ENCODE measurements at places on chromosomes 12 and 14.

DNA sequence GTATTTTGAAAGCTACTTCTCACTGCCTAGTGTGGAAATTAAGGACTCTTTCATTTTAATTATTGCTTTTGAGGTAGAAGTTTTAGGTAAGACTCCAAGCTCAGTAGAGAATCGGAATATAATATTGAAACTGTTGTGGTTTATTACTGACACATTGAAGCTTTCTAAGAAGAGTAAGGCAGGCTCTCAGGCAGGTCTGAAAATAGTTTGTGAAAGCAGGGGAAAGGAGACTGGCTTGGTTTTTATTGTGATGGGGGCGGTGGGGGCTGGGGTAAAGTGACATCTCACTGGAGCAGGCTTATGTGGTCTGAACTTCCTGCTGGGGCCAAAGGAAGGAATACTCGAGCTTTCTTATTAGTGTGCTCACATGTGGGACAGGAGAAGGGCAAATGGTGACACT, 79.5 kb downstream of the OTOGL start:
- no peak for DNase-seq

GRCh38 chr12:15698377-15698871, 90.8 kb downstream of the EPS8 start:
- DNase-seq, result peak; percentile 22

GRCh38 chr12:14936224-14936861, 2.0 kb downstream of the ERP27 start:
- DNase-seq, result no peak

GRCh38 chr12:2268471-2269286, 215.9 kb downstream of the CACNA1C start:
- DNase-seq, result peak; percentile 95

- DNase-seq, result no peak
Measured at GRCh38 chr14:101222362-101223070, 319.0 kb upstream of the RTL1 start.

- DNase-seq, result peak; percentile 35
Measured at GRCh38 chr14:89899917-89900663, 54.4 kb downstream of the EFCAB11 start.

- DNase-seq, result no peak
Measured at GRCh38 chr14:83689265-83689664, 1840.7 kb upstream of the FLRT2 start.

- no peak for DNase-seq
Measured at GRCh38 chr12:131897276-131897675, 2.9 kb downstream of the ULK1 start.

DNA sequence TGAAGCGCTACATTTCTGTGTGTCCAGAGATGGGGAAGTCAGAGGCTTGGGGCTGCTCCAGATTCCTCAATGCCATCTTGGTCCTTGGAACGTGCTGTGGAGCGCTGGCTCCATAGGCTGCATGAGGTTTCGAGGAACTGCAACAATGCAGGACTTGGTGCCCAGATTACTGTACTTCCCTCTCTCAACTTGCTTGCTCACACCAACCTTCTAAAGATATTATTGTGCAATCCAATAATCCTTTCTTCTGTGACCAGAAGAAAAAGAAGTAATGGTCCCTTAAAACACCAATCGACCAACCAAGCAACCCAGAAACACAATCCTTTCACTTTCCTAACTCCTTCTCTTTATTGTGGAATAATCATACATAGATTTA, 3.7 kb downstream of the PRICKLE1 start:
- peak; percentile 34 for DNase-seq

DNA sequence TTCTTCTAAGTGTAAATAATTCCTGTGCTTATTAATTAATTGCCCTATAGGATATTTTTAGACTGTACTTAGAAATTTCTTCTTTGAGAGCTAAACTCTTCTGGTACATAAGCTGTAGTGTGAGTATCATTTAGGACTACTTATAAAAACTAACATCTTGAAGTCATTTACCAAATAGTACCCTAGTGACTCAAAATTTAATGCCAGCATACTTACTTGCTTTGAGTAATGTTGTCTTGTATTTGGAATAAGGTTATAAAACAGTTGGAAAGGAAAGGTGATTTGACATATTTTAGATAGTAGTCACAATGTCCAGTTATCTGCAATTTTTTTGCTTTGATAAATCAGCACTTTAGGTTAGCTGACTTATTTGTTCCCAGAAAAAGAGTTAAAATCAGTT, 39.1 kb downstream of the SPATA7 start:
- DNase-seq, result peak; percentile 40

DNA sequence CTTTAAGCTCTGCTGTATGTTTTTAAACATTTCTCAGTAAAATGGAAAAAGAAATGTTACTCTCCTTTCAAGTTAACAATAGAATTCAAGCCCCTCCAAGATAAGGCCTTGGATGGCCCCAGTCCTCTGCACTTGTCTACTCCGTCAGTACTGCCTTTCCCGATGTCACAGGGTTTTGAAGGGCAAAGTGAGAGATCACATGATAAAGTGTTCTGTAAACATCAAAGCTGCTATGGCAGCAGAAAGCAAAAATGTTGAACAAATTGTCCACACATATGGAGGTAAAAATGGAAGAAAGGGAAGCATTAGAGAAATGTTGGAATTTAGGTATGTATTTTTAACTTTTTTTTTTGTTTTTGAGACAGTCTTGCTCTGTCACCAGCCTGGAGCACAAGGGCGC, 33.5 kb upstream of the CDK2AP1 start:
- DNase-seq, result no peak

DNA sequence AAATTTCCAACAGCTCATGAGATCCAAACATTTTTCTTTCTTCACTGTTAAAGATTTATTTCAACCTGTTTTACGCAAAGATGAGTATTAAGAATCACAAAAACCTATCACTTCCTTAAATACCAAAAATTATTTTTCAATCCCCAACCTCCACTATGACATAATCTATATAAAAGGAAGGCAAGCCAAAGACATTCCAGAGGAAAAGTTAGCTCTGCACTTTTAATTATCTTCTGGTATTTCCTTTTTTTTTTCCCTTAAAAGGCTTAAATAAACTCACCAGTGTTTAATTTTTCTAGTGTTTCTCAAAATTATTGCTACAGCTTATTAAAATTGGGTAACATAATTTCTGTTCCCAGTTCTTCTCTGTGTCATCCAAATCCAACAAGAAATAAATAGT, 75.9 kb downstream of the BMP4 start:
- no peak for DNase-seq

DNA sequence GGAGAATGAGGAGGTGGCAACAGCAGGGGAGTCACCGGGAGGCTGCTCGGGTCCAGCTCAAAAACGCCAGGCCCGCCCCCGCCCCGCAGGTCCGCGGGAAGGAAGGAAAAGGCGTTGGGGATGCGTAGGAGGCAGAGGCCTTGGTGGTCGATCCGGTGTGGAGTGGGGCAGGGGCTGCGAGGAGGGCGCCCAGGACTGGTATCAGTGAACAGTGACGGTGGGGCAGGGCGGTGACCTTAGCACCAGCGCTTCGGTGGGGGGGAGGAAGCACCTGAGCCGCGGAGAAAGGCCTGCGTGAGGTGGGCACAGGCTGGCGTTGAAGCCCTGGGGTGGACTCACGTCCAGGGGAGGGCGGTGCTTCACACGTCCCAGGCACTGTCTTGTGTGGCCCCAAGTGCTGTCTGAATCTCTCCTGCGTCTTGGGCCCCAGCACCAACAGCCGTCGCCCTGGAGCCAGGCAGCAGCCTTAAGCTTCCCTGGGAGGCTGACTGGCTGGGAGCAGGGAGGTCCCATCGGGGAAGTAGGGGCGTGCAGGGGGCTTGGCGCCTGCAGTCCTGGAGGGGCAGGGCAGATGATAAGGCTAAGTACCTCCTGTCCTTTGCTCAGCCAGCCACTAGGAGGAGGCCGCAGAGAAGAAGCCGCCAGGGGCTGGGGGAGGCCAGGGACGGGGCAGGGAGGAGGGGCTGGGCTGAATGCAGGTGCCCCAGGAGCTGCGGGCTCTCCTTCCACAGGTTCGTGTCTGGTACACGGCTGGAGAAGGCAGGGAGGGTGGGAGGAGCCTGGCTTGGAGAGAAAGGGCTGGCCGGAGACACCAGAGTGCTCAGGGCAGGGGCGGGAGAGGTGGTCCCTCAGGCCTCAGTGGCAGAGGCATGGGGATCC, 26.5 kb downstream of the ZBTB42 start:
- peak; percentile 26 for DNase-seq

DNA sequence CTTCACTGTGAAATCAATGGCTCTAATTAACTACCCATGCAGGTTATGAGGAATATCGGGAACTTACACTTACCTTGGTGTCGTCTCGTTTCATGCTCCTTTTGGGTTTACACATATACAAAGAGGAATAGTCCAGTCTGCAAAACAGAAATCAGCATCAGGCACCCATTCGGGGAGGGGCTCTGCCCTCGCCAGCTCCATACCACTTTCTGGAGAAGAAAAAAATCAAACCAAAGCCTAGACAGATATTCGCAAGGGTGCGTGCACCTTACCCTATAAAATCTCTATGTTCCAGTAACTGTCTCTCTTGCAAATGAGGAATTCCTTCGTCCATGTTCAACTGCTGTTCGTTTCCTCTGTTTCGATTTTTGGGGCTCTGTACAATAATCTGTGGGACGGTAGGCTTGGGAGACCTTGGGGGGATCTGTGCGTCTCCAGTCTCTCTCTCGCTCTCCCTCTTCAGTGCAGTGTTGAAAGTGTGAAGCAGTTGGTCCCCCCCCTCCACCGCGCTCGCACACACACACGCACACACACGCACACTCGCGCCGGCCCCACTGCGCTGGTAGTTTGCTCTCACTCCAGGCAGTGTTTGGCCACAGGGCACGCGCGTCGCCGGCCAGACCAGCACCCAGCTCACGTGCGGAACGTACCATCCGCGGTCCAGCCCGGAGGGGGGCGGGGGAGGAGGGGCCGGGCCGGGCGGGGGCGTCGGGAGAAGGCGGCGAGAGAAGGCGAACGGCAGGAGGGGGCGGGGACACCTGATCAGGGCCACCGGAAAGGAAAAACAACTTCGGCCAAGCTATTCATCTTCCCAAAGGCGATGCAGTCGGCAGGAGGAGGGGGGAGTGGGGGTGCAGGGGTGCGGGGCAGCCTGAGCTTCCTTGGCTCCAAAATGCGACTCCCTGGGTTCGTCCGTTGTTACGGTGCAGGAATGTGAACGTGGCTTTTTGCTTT, at the start of gene BHLHE41:
Gene BHLHE41 (minus strand): TSS at position 592 of the 954 bp plus-strand sequence. CDS start 258 bp downstream, at position 334.
- DNase-seq, result peak; percentile 11

DNA sequence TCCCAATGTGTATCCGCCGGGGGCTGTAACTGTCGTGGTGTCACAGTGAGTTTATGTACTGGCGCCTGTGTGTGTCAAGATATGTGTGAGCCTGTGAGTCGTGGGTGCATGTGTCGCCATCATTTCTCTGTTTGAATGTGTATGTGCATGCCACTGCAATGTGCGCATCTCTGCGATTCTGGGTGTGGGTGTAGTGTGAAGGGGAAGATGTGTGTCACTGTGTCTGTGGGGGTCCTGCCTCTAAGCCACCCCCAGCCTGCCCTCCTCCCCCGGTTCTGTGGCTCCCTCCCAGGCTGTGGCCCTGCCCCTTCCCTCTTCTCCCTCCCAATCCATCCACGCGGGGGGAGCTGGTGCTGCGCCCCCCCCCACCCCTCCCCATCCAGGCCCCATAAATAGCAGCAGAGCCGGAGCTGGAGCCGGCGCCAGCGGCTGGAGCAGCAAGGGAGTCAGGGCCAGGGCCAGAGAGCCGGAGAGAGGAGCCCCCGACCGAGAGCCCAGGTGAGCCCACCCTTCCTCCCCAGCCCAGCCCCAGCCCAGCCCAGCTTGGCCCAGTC, at the start of gene CPNE6:
Gene CPNE6 (plus strand): TSS at position 419 of the 554 bp plus-strand sequence. CDS start 1,375 bp downstream, outside the sequence.
- DNase-seq, result no peak

- no peak for DNase-seq
Measured at GRCh38 chr12:129076441-129077320, 223.4 kb downstream of the GLT1D1 start.

DNA sequence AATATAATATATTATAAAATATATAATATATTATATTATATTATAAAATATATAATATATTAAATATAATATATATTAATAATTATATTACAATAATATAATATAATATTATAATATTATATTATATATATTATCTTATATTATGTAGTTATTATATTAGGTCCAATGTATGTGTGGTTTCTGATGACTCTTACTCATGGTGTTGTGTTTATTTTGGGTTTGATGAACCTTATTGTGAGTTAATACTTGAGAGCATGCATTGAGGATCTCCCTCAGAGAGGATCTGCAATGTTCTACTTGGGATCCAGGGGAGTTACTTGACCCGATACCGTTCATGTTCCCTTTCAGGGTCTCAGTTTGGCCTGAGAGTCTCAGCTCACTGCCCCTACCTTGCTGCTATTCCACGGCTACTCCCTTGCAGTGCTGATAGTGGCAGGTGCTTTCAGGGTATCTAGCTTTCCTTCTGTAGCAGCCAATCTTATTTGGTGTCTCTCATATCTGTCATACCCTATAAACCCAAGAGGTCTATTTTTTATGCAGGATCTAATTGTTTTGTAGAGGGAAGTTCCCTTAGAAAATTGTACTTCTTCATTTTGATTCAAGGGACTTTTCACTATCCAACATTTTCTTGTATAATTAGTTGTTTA, 89.1 kb upstream of the ZDHHC17 start:
- DNase-seq, result no peak

DNA sequence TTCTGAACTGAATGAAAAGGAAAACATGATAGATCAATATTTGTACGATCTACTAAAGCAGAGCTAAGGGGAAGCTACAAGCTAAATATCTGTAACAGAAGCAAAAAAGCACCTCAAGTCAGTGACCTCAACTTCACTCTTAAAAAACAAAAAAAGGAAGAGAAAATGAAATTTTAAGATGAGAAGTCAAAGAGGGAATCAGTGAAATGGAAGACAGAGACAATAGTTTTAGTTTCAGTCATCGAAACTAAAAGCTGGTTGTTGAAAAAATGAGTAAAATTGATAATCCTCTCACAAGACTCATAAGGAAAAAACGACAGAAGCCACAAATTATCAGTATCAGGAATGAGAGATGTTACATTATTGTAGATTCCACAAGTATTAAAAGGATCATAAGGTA, 11.9 kb upstream of the SLC2A13 start:
- DNase-seq, result no peak

GRCh38 chr12:122981036-122981471, 573 bp downstream of the ARL6IP4 start:
- DNase-seq, result peak; percentile 20

GRCh38 chr12:27012982-27013255, 1.3 kb downstream of the TM7SF3 start:
- DNase-seq, result no peak

DNA sequence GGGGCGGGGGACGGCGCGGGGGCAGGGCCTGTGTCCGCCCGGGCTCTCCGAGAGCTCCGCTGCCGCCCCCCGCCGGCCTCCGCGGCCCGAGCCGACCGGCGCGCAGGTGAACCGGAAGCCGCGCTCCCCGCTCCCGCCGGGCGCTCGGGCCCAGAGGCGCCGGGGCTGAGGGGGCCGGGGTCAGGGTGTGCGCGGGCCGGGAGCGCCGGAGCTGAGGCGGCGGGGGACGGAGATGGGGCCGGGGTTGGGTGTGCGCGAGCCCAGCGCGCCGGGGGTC, 431 bp downstream of the HIP1R start:
- no peak for DNase-seq

GRCh38 chr12:70822412-70822811, 98.1 kb downstream of the PTPRR start:
- no peak for DNase-seq

DNA sequence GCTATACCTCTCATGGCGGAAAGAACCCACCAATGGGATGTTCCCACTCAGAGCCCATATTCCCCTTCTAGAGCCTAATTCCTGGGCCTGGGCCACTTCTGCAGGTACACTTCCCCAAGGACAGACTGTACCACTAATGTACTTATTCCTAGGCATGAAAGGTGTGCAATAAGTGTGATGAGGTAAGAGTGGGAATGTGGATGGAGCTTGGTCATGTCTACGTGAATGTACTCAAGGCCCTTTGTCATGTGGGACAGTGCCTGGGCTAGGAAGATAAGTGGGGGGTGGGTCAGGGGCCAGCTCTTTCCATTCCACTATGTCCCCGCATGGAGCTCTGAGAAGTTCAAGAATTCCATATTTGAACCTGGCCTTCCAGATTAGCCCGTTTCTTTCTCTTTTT, 63.4 kb upstream of the FUT8 start:
- DNase-seq, result no peak

All from fibroblast of gingiva (primary cell).